ENCODE measurements at places on chromosomes 2 and 18.

- no peak for DNase-seq
Observed at GRCh38 chr18:11983592-11983991, 2.3 kb downstream of the IMPA2 start.

DNA sequence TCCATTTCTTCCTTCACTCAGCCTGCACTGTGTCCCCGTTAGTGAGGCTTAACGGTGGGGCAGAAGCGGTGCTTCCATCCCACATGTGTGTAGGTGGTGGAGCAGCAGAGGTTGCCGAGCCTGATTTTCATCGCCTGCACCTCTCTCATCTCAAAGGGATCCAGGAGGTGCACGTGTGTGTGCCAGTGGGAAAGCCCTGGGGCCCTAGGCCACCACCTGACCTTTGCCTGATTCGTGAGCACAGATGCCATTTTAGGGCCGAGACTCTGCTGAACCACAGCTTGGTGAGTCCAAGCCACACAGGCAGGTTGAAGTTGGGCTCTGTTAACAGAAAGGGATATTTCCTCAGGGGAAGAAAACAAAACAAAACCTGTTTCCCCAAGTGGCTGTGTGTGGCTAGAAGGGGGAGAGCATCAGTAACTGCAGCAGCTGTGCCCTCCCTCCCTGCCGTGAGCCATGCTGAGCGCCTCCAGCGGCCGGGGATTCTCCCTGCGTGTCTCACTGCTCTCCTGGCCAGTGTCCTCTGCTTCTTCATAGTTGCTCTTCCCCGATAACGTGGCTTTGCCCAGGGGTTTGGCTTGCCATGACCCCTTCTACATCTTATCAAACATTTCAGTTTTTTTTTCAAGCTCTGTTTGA, 81.5 kb downstream of the MAPRE2 start:
- DNase-seq = no peak

- no peak for DNase-seq
Observed at GRCh38 chr2:17813010-17813741, 3.1 kb upstream of the MSGN1 start.

DNA sequence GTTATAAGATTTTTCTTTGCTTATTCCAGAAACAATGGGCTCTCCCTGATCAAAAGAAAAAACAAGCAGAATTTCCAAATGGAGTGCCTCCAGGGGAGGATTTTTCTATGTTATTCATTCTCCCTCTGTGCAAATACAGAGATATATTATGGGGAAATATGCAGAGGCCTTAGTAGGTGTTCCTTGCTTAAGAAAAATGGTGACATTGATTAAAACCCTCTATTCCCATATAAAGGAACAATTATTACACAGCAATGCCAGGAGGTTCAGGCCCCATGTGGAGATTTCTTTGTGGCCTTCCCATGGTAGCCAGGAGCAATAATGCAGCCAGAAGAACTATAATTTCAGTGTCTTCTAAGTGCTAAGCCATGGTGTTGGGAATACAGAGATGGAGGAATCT, 255.9 kb upstream of the CXCR4 start:
- no peak for DNase-seq

- no peak for DNase-seq
Observed at GRCh38 chr18:42838546-42839145, 276.8 kb downstream of the RIT2 start.

- DNase-seq = no peak
Observed at GRCh38 chr2:19895535-19895934, 6.2 kb downstream of the TTC32 start.

GRCh38 chr18:56841836-56842235, 190.7 kb downstream of the WDR7 start:
- DNase-seq = no peak

- DNase-seq = no peak
Observed at GRCh38 chr2:50538147-50538546, 493.8 kb downstream of the NRXN1 start.

- DNase-seq = no peak
Observed at GRCh38 chr2:117856415-117857210, 42.1 kb downstream of the DDX18 start.

DNA sequence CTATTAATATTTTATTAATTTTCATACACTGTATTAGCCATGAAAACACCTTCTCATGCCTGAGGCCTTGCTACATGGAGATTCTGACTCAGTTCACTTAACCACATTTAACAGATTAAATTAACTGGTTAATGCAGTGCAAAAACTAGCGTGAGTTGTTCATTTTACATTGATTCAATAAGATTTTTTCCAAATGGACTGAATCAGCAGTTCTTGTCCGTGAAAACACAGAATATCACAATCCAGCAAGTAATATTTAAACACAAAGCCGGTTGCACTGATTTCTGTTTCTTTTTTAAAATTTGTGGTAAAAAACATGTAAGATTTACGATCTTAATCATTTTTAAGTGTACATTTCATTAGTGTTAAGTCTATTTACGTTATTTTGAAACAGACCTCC, 118.2 kb upstream of the THUMPD2 start:
- no peak for DNase-seq

DNA sequence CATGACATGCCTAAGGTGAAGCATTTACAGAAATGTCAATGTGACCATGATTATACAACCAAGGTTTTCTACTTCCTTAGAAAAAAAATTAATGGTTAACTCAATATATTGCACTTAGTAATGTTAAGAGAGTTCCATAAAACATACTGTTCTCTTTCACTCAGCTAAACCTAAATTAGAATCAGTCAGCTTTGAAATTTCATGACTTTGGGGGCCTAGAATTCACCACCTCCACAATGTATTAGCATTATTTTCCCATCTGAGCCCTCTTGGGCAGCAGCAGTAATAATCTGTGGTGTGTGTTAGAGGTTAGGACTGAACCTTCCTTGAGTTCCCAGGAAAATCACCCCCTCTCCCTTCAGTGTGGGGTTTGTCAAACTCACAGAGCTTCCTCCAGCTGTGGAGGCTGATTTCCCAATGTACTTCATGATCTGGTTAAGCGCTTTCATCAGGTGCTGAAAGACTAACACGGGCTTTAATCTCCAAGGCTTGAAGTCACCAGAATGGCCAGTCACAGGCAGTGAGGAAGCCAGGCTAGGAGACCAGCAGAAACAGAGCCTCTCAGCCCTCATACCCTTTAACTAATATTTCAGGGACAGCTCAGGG, 7.1 kb upstream of the UPP2 start:
- no peak for DNase-seq

GRCh38 chr2:86048888-86049287, 56.8 kb downstream of the POLR1A start:
- DNase-seq = no peak

GRCh38 chr2:217248312-217248935, 388.6 kb upstream of the TNP1 start:
- peak; percentile 70 for DNase-seq

DNA sequence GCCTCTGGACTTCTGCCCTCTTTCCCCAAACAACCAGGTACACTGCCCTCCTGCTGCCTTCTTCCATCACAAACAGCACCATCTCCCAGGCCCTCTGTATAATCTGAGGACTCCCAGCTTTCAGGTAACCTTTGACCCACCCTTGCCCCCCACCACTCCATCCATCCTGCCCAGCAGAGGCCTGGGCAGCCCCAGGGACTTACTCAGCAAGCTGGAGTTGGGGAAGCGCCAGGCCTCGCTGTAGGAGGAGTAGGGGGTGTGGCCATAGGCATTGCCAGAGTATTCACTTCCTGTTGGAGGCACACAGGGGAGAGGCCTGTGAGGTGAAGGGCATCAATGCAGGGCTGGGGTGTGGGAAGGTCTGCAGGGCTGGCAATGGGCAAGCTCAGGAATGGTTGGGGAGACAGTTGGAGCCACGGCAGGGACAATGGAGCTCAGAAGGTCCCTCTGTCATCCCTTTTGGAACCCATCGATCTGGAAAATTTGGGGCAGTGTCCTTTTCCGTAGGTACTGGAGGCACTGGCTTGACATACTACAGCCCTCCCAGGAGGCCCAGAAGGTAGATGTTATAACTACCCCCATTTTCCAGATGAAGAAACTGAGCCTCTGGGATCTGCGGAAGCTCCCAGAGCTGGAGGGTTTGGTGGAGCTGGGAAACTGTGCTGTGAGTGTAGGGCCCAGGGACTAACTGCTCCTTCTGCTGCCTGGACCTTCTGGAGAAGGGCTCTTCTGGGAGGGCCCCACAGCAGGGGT, 46.3 kb downstream of the PSD4 start:
- DNase-seq = no peak

GRCh38 chr2:47354013-47354847, 48.7 kb upstream of the MSH2 start:
- DNase-seq = no peak

- no peak for DNase-seq
Observed at GRCh38 chr2:28647682-28648081, 103.9 kb upstream of the PPP1CB start.

DNA sequence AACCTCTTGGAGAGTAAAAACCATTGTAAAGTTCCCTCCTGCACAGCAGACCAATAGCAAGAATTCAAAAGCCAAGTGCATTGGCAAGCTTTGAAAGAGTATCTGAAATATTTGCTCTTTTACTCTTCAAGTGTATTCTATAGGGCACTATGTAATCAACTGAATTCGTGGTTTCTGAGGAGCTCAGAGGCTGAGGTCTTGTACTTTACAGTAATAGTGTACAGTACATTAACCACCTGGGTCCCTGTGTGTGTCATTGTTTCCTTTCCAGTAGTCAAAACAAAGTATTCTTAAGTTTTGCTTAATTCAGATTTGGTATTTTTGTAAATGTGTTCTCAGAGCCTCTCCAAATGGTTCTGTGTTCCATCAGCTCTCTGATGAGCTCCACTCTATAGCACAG, 769.7 kb downstream of the LRRTM4 start:
- DNase-seq = peak; percentile 98

DNA sequence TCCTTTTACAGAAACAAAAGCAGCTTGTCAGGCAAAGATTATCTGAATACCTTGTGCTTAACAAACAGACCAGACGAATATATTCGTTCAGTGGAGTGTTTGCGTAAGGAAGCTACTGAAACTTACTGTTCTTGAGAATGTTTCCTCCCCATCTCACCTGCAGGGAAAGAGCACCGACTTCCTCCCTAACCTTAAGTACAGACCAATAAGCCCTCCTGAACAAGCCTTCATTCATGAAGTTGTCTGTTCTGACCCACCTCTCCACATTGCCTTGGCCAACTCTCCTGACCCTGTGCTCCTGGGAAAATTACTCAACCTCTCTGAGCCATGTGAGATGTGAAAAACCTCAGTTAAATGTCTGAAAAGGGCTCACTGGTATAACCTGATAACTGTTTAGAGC, 35.2 kb downstream of the STK39 start:
- no peak for DNase-seq

DNA sequence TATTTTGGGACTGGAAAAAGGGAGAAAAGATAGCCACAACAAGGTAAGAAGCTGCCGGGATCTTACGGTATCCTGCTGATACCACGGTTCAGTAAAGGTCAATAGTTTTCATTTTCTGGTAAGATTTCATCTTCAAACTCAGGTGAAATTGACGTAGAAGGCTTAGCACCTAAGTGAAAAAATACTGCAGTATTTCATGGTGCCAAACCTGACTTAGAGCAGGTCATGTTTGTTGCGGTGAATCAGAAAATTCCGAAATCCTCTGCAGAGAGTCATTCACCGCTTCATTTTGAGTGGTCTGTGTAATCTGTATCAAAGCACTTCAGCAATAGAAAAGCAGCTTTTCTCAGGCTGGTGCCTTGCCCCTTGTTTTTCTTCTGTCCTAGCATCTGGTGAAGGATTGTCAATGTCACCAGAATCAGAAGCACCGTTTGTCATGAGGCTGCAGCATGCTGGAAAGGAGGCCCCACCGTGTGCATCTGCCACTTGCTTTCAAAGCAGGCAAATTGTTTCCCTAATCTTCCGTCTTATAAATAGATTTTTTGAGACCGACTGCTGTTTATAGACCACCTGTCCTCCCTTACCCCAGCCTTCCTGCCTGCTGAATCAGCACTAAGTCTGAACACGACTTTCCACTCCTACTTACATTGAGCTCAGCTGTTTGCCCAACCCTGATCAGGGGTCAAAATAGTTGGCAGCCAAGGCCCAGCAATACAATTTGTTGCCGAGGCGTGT, 156.3 kb downstream of the EML6 start:
- no peak for DNase-seq

DNA sequence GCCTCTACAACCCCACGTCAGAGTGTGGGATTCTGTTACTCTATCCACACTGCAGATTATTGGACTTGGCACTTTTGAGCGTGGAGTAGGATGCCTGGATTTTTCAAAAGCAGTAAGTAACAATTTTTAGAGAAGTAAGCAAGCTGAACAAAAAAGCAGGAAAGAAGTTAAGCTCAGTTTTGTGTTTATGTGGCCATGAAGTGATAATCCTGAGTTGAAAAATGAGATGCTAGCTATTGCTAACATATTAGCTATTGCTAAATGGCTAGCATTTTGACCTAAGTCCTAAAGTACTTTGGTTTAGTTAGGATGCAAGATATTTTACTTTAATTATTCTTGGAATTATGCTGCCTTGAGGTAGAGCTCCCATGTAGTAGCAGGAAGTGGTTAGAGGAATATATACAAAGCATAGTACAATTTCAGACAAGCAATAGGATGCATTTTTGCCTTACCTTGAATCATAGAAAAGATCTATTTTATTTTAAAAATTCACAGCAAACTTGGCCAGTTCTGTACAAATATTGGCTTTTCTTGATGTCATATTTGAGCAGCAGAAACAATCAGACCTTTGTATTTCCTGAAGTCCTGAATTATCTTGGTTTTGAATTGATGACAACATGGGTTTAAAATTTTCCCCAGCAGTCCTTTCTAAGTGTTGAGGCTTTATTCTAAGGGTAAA, 74.6 kb downstream of the COX7A2L start:
- DNase-seq = no peak

GRCh38 chr2:200193331-200193730, 113.2 kb upstream of the SPATS2L start:
- DNase-seq = no peak

DNA sequence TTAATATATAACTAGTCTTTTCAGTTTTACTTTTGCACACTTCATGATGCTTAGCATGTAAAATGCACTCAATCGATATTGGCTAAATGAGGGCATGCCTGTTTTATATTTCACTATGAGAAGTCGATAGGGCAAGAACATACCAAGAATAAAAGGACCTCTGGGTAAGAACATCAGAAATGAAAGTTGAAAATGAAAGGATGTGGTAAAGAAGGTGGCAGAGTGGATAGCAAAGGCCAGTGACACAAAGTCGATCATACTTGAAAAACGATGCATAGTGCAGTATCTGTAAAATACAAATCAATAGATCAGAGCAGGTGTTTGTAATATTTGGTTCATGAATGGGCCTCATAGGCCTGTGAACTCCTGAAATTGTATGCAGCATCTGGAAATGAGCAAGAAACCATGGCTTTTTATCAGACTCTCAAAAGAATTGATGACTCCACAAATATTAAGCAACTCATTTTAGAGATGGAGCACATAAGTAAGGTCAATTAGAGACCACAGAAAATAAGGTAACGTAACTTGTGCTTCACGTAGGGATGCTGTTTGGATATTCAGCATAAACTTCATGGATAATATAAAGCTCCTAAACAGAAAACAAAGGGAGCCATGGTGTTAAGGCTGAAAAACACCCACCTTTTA, 653.4 kb downstream of the NYAP2 start:
- no peak for DNase-seq

DNA sequence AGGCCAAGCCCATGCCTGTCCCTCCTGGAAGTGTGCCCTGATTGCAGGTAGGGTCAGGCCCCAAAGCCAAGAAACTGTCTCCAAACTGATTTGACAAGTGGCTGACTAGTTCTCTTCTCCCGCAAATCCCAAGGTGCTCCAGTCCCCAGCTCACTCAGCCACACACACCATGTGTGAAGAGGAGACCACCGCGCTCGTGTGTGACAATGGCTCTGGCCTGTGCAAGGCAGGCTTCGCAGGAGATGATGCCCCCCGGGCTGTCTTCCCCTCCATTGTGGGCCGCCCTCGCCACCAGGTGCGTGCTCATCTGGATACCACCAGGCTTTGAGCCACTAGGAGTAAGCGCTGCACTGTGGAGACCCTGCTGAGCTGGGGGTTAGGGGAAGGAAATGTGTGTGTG, 8.3 kb downstream of the ACTG2 start:
- DNase-seq = no peak
